ENCODE measurements at places on chromosomes 12 and 14. TPM values are rescaled to one million over a fixed set of nuclear protein-coding genes. Genes with fewer than 3 reads are reported as not detected.

OR10G2 gene
- total RNA-seq = not detected

DNA sequence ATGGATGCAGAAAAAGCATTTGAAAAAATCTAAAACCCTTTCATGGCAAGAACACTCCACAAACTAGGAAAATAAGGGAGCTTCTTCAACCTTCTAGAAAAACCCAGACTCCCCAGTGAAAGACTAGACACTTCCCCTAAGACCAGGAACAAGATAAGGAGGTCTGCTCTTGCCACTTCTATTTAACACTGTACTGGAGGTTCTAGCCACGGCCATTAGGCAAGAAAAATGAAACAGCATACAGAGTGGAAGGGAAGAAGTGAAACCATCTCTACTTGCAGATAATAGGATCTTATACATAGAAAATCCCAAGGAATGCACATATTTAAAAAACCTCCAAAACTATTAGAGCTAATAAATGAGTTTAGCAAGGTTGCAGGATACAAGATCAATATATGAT is 42.3 kb downstream of the CHGA start:
- no peak for DNase-seq

DNA sequence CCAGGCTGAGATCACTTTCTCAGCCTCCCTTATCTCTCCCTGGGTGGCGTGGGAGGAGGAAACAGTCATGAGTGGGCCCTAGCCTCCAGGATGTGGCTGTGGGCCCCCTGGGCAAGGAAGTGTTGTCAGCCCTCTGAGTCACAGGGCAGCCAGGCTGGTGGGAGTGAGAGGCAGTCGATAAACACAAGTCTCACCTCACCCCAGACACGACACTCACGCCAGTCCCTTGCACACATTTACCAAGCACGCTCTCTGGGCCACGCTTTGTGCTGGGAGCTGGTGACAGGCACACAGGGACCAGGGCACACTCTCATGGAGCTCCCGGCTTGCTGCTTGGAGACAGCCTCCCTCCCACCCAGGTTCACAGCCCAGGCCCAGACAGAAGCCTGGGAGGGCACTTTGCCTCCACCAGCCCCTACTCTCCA is 1.9 kb upstream of the KRT79 start:
- DNase-seq = peak; percentile 84

DNA sequence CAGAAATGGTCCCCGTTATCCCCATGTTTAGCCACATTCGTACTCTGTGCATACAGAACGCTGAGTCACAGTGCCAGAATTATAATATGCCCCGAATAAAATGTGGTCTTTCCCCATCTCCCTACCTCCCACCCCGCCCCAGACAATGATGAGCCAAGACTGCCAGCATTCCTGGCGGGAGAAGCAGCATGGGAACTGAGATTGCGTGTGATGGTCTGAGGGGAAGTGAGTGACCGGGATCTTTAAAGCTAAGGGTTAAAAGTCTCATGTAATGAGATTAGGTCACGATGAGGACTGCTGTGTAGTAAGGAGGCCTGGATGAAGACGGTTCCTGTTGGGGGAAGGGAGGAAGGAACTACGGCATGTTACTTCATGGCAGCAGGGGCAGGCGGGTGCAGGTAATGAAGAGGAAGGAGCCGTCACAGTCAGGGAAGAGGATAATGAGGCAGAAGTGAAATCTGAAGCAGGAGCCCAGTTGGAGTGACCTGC is 243.3 kb upstream of the FKBP4 start:
- no peak for DNase-seq

DNA sequence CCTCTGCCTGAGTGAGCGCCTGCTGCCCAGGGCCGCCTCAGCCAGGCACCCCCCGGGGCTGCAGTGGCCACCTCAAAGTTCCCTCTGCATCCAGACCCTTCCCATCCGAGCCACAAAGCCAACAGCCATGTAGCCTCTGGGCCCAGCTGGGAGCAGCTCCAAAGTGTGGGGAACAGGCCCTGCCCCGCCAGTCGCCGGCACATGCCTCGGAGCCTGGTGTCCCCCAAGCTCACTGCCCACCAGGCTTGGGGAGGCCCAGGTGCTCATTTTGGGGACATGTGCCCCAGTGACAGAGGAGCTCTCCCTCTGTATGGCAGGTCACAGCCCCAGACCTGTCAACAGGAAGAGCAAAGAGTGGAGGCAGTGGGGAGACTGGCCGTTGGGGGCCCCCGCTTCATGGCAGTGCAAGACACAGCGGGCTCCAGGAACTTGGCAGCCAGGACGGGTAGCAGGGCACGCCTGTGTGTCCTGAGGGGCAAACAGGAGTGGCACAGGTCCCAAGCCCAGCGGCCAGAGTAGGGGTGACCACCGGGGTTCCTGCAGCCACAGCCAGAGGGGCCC is 29.9 kb downstream of the JAG2 start:
- no peak for DNase-seq

DNA sequence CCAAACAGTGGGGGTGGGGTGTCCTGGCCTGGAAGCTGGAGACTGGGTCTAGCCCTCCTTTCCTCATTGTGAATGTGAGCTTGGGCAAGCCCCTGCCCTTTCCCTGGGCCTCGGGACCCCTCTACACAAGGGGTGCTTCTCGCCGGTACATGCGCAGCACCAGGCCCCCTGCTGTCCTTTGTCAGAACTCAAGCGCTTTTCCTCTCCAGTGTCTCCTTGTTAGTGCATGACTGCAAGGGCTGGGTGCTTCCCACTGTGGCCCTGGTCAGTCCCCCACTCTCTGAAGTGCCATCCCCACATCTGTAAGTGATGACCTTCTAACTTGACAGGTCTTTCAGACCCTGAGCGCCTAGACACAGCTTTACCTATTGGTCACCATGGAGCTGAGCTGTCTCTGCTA is 44.2 kb downstream of the DEGS2 start:
- DNase-seq = no peak
